AG09319 (cell line): ENCODE measurements at places on chromosomes 7 and 10.
A peak's percentile ranks its signal among the peaks of the same experiment; 100 is the strongest.

- DNase-seq, result no peak
Observed at GRCh38 chr7:85221796-85222195, 34.9 kb upstream of the SEMA3D start.

- no peak for DNase-seq
Observed at GRCh38 chr10:34092891-34093290, 722.2 kb downstream of the PARD3 start.

GRCh38 chr10:35306852-35307251, 29.5 kb upstream of the CCNY start:
- DNase-seq, result no peak

GRCh38 chr10:79340646-79341244, 6.5 kb upstream of the PPIF start:
- no peak for DNase-seq

- no peak for DNase-seq
Observed at GRCh38 chr10:58087896-58088295, 179.8 kb downstream of the IPMK start.

DNA sequence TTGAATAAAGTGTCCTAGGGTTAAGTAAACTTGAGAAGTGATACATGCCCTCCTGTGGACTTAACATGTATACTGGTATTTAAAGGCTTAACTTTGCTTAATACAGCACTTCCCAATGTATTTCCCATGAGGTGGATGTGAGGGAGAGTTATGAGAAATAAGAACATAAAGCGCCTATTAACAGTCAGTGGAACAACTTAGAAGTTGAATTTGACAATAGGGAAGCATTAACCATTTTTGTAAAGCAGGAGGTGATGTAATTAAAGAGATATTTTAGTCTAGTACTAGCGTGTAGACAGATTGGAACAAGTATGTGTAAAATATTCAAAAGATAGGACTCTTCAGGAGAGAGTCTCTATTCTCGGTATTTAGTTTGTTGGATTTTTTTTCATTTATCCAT, 322.4 kb downstream of the GPR158 start:
- no peak for DNase-seq

- no peak for DNase-seq
Observed at GRCh38 chr7:11767148-11767547, 64.8 kb downstream of the THSD7A start.

DNA sequence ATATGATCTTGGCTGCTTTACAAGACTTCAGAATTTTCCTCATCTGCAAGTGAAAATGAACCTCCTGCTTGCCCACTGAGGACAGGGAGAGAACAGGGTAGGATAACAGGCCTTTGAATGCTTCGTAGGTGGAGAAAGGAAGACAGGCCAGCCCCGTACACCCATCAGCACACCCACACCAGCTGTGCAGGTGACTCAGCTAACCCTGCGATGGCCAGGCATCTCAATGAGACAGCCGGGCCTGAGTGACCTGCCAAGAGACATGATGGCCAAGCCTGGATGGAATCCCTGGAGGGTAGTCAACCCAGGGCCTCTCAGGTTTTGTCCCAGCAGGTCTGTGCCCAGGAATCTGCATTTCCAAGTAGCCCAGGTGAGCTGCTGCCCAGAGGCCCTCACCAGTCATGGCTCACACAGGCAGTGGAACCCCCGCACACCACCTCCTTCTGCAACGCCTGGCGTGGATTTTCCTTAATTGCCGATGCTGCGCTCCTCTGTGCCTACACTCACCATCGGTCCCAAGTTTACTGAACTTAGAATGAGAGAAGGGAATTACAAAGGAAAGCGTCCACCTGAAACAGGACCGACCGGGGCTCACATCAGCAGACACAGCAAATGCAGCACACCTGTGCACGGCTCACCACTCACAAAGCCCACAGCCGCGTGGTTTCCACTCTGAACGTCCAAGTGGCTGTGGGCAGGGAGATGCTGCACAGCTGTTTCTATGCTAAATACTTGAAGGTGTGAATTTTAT, 163.7 kb downstream of the DIP2C start:
- no peak for DNase-seq

- DNase-seq, result peak; percentile 42
Observed at GRCh38 chr10:31697271-31698180, 231.1 kb downstream of the ARHGAP12 start.

- no peak for DNase-seq
Observed at GRCh38 chr7:11297764-11298163, 324.1 kb downstream of the PHF14 start.

DNA sequence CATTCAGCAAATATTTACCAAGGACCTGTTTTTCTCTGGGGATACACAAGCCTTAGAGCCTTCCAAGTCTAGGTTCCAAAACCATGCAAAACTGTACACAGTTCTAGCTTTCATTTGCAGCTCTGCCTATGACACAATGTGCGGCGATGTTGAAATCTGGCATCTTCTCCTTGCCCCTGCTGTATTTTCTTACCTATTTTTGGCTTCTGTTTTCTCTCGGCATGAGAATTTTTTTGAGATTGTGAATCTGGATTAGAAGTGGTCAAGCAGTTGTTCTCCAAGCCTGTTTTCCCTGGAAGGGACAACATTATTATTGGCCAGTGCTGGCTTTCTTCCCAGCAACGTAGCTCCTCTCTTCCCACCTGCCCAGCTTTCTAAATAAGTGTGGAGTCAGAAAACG, 176.3 kb downstream of the CREB5 start:
- no peak for DNase-seq

GRCh38 chr7:3042861-3043489, 692 bp downstream of the CARD11 start:
- DNase-seq, result no peak

- DNase-seq, result no peak
Observed at GRCh38 chr7:50352282-50352681, 47.8 kb downstream of the IKZF1 start.

GRCh38 chr7:139531094-139531493, 7.6 kb downstream of the CLEC2L start:
- DNase-seq, result no peak

- DNase-seq, result no peak
Observed at GRCh38 chr7:13217768-13218167, 530.3 kb downstream of the ARL4A start.

DNA sequence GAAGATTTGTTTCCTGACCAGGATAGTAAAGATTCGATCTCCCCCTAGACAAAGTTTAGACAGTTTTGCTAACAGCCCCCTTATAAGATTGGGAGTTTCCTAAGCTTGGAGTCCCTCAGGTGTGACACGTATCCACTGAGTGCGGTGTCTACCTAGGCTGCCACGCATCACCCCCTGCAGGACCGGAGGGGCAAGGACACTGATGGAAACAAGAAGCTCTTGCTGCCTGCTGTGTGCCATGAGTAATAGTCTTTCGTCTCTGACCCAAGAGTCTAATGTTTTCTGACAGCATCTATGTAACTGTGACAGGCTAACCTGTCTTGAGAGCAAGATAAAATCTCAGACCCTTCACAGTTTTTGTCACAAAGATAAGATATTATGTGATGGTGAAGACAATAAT, 173.5 kb downstream of the SEMA3E start:
- DNase-seq, result no peak

GRCh38 chr7:140209866-140210609, 33.3 kb upstream of the KDM7A start:
- no peak for DNase-seq

GRCh38 chr7:101488826-101489572, 126.3 kb downstream of the COL26A1 start:
- DNase-seq, result no peak

GRCh38 chr7:159145490-159145855, 806 bp upstream of the VIPR2 start:
- DNase-seq, result no peak
